ENCODE measurements at places on chromosomes 7 and 10.

DNA sequence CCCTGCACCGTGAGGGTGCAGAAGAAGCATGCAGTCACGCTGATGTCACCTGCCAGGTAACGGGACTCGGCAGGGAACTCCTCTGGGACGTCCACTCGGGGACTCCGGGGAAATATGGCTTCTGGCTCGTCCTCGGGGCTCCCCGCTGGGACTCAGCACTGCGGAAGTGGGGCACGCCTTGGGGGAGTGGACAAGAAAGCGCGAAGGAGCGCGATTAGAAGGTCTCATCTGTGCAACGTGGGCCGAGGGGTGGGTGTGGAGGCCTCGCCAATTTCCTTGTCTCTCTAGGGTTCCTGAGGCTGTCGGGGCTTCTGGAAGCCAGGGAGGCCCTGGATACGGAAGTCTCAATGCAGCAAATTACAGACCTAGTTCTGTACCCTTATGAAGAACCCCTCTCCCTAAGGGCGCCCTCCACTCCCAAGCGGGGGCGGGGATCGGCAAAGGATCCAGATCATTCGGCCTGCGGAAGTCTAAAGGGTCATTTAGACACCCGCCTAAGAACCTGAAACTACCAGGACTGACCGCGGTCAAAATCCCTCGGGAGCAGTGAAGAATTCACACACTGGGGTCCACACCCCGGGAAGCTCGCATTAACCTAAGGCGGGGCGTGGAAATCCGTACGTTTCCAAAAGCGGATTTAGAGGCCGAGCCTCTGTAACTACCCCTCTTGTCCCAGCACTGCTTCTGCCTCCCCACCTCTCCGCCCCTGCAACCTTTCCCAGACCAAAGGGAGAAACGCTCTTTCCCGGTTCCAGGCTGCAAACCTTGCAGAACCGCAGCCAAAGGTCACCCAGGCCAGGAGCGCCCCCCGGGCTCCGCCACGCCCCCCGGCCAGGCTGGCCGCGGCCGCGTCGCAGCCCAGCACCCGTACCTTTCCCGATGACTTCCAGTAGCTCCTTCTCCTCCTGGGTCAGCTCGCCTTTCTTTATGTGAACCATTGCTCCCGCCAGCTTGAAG is 640 bp downstream of the ANKMY2 start:
- DNase-seq: peak; percentile 60

GRCh38 chr10:89392974-89393373 is 551 bp downstream of the IFIT1 start:
- no peak for DNase-seq

- no peak for DNase-seq
Observed at GRCh38 chr7:38195804-38196595, 18.0 kb downstream of the STARD3NL start.

DNA sequence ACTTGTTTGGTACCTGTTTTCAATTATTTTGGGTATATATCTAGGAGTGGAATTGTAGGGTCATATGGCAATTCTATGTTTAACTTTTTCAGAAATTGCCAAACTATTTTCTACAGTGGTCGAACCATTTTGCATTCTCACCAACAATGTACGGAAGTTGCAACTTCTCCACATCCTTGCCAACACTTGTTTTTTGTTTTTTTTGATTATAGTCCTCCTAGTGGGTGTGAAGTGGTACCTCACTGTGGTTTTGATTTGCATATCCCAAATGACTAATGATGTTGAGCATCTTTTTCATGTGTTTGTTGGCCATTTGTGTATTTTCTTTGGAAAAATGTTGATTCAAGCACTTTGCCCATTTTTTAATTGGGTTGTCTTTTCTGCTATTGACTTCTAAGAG is 122.1 kb downstream of the RPS24 start:
- DNase-seq: no peak

DNA sequence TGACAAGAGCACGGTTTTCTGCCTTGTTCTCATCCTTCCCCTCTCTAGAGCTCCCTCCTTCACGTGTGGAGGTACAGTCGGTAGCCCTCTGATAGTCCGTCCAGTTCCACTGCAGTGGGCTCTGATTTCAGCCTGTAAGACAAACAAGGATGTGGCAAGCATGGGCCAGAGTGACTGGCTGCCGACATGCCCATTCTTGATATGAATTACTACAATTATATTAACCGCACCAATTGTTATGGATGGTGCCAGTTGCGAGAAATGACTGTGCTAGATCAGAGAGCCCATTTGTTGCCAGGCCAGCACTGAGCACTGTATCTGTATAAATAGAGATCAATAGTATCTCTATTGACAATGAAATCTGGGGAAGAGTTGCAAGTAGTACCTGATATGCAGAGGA is 146.6 kb downstream of the CHN2 start:
- DNase-seq: no peak
